Activated T-helper 17 cell treated with anti-CD3 and anti-CD28 coated beads, Interleukin-2, amount 50 U/mL, for 72 hours (primary cell): ENCODE measurements at places on chromosomes 12 and 14. TPM values are rescaled to one million over a fixed set of nuclear protein-coding genes. Genes with fewer than 3 reads are reported as not detected.

- ATAC-seq, result no peak
Measured at GRCh38 chr12:92877904-92878303, 51.2 kb downstream of the EEA1 start.

DNA sequence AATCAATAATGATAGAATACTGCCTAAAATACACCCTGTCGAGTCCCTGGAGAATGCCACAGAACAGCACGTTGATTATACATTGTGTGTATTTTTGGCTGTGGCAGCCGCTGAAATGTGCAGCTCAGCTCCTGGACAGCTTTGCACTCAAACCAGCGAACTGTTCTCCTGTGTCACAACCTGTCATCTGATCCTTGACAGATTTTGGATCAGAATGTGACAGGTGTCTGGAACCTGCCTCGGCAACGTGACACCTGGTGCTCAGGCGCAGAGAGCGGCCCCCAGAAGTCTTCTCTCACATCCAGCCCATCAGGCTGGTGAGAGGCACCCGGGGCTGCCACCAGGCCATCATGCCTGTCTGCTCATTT lies 19.3 kb downstream of the MVK start:
- no peak for ATAC-seq

DNA sequence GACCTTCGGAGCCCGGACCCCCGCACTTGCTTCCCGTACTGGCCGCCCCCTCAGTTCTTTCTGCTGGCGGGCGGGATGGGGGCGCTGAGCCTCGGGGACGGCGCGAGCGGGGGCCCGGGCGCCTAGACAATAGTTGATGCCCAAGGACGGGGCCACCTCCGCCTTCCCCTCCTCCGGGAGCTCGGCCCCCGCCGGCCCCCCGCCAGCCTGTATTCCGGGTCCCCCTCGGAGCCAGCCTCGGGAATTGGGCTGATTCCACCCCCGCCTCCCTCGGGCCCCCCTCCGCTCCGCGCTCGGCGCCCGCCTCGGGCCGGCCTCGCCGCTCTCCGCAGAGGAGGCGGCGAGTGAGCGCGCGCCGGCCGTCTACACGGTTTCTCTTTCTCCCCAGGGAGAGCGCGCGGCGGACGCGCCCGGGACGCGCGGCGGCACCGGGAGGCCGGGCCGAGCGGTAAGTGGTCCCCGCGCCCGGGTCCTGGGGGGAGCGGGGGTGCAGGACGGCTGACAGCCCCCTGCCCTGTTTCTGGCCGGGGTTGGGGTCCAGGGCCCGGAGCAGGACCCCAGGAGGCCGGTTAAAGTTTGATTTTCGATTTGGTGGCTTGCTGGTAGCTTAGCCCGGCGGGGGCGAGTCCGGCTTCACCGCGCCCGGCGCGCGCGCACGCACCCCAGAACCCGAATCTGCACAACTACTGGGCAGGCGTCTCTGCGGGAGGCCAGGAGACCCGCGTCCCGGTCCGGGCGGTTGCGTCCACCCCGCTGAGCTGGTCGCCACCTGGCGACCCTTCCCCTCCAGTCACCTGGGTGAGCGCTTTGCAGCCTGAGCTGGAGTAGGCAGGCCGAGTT lies 413.7 kb downstream of the PCNX1 start:
- ATAC-seq, result peak; percentile 45

DNA sequence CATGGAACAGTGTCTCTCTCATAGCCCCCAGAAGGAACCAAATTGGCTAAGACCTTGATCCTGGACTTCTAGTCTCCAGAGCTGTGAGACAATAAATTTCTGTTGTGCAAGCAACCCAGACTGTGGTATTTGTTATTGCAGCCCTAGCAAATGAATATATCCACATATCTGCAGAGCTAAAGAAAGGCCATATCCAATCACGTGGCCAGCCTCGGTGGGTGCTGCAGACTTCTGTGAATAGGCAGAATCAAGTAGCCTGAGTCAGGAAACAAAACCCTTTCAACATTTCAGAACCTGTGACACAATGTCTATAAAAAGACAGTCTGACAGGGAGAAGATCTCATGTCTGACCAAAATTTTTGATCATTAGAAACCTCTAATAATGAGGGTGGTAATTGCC lies 71.0 kb upstream of the CPM start:
- no peak for ATAC-seq

The KCNK13 gene
- total RNA-seq, result 0.30 TPM

The CLEC14A gene
- total RNA-seq, result not detected
